Right lung (tissue), 10 donors: ENCODE measurements at places on chromosomes 12 and 14. TPM values are rescaled to one million over a fixed set of nuclear protein-coding genes. Genes with fewer than 3 reads are reported as not detected.

Gene KERA
- polyA plus RNA-seq = 0.22 TPM

DNA sequence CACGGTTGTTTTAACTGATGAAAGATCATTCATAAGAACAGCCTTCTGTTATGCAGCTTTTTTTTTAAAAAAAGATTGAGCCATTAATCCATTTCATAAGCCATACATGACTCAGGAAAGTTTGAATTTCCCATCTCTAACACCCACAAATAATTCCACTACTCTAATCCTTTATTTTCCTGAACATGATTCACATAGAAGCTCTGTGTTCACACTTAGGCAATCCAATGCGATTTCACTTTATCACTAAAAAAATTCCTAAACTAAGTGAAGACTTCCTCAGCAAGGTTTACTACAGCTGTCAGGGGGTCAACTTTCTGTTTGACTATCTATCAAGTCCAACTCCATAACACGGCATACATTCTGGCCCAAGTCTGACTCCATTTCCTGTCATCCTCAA lies 25.9 kb downstream of the PKP2 start:
- DNase-seq = no peak

Gene HOXC9
- 0.20 TPM for polyA plus RNA-seq

- DNase-seq = no peak
Measured at GRCh38 chr12:32776258-32776657, 20.6 kb upstream of the YARS2 start.

DNA sequence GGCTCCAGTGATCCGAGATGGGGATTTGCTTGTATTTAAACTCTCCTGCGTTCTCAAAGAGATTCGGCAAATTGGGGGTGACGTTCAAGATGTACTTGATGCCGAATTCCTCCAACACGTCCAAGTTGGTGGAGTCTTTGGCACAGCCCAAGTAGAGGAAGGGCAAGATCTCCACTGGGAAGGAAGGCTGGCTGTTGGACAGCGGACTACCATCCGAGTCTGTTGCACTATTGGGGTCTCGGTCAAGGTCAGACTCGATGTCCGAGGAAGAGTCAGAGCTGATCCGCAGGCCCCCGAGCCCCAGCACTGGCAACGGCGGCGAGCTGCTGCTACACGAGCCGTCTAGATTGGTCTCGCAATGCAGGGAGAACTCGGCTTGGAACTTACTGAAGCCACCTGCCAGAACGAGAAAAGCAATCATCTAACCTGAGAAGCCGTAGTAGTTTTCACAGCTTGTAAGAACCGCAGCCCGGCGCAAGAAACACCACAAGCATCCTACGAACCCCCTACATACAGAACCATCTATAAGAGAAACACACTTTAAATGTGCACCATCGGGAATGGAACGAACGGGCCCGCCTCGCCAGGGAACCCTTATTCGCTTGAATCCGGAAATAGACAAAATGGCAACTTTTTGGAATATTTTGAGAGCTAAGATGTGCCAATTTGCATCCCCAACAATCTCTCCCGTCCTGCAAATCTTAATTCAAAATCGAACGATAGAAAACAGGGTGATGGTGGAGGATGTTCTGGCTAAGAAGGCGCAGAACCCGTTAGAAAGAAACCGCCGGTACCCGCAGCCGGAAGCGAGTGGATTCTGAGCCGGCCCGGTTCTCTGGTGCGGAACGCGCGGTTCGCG lies 1.4 kb downstream of the DUSP6 start:
- DNase-seq = no peak
